ENCODE measurements at places on chromosomes 7 and 10. TPM values are rescaled to one million over a fixed set of nuclear protein-coding genes. Genes with fewer than 3 reads are reported as not detected.

The ATAD1 gene
- total RNA-seq: 45.7 TPM

The MUC12 gene
- total RNA-seq: 12.5 TPM

The CTAGE4 gene
- not detected for total RNA-seq

The TBATA gene
- total RNA-seq: not detected

The TDRD1 gene
- not detected for total RNA-seq

Measured in A549 treated with Mapracorat at 1 μM for 4 hours (cell line).